ENCODE measurements at places on chromosomes 5 and 9.

DNA sequence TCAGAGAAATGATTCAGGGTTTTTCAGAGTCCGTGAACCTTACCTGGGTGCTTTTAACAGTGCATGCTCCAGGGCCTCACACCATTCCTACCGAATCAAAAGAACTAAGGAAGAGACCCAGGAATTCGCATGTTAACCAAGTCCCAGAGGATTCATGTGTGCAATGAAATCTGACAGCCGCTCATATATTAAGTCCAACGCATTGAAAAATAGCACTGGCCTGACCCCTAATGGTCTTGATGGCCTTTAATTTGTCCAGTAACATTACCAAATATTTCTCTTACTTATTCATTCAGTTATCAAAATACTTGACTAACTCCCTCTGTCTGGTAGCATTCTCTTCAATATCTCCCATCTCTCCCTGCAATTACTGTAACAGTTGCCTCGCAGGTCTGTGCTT, 55.0 kb upstream of the MARCHF11 start:
- DNase-seq: no peak

DNA sequence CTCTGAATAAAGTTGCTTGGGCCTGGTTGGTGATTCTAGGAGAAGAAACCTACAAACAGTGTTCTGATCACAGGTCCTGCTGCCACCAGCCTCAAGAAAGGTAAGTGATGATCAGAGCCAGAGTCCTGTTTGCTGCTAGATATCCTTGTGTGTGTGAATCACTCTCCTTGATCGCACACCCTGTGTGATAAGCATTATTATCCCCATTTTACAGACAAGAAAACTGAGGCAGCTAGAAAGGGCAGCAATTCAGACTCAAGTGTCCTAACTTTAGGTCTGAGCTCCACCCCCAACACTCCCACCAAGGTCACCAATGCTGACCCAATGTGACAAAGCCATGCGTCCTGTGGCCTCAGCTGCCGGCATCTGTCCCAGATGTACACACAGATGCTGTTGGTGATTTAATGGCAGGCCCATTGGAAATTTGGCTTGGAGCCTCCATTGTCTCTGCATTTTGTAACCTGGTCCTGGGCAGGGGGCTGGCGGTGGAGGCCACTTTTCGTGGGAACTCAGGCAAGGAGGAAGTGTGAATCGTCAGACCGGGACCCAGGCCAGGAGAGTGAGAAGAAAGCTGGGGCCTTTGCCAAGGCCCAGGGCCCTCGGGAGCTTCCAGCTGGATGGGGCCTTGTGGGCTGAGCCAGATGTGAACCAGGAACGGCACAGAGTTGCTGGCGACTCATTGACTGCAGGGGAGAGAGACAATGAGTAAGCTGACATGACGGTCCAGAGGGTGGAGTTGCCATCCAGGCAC, 29.8 kb upstream of the GGTA1 start:
- DNase-seq: no peak

DNA sequence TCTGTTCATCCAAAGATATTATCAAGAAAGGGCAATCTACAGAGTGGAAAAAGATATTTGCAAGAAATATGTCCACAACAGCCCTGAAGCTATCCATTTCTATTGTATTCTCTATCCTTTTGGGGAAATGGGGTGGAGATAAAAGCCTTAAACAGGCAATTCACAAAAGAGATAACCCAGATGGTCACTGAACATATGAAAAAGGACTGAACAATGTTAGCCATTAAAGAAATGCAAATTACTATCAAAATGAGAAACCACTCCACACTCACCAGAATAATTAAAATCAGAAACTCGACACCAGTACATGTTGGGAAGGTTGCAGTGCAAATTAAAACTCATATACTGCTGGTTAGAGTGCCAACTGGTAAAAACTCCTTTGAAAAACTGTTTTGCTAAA, 955.2 kb upstream of the DMAC1 start:
- no peak for DNase-seq

DNA sequence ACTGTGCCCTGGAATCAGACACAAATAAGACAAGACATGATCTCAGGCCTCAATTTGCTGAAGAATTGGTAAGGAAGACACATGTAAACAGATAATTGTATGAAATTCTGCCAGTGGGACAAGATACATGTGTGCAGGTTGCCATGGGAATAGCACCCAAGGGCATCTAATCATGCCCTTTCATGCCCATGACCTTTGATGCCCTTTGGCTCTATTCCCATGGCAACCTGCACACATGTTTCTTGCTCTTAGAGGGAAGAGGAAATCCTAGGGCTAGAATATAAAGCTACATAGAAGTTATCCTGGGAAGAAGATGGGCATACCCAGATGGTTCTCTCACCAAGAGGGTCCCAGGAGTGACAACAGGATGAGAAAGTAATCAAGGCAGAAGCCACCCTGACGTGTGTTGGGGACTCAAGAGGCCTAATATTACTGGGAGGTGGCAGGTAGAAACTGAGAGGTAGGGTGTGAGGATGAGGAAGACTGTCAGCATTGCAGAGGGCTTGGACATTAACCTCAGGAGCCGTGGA, 34.4 kb downstream of the P4HA2 start:
- no peak for DNase-seq

DNA sequence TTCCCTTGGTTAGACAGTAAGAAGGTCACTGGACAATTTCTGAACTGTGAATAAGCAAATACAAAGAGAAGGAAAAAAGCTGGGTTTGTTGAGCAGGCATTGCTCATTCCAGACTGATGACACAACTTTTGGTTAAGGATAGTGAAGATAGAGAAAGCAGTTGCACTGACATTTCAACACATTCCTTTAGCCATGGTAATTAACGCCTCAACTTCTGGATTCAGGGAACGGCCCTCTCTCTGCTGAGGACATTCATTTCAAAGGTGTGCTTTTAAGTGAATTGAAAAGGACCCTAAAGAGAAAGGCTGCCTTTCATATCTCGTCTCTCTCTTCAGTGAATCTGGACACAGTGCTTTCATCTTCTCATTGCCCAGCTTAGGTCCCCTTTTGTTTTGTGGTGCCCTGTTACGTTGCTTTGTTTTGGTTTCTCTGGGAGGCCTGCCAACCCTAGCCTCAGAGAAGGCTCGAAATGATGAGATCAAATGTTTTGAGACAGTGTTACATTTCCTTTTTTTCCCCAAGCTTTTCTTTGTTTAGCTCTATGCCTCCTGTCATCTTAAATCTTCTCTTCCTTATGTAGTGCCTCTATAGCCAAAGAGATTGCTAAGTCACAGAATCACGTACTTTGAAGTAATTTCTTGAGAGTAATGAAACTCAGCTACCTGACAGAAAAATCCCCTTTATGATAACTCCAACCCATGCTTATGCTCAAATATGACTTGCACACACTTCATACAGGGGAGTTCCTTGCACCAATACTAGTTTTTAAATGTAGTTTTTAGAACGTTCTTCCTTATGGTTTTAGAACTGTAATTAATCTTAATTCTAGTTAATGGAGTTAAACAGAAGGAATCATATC, 94.4 kb upstream of the IFNE start:
- no peak for DNase-seq

- no peak for DNase-seq
These were observed 14.6 kb downstream of the PAEP start for GRCh38 chr9:135575995-135576631.

- no peak for DNase-seq
These were observed 187.6 kb upstream of the DMRT1 start for GRCh38 chr9:653856-654387.

GRCh38 chr5:168156170-168156569, 135.3 kb upstream of the WWC1 start:
- DNase-seq: no peak

- DNase-seq: no peak
These were observed 12.0 kb upstream of the IFNA1 start for GRCh38 chr9:21428235-21428634.

GRCh38 chr9:83583151-83584014, 39.6 kb upstream of the IDNK start:
- DNase-seq: peak; percentile 63

DNA sequence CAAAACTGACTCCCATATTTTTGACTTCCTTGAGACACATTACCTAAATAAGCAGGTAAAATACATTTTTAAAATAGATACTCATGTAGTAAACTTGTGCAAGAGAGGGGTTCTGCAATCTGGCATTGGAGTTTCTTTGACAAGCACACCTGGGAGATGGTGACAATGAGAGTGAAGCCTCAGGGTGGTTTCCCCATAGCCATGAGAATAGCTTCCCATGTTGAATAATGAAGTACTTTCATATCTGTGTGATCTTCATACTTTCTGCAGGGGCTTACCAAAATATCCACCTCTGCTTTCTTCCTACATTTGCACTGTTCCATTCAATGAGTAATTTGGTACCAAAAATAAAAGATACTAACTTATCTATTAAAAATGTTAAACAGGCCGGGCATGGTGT, 44.7 kb upstream of the VCAN start:
- no peak for DNase-seq

DNA sequence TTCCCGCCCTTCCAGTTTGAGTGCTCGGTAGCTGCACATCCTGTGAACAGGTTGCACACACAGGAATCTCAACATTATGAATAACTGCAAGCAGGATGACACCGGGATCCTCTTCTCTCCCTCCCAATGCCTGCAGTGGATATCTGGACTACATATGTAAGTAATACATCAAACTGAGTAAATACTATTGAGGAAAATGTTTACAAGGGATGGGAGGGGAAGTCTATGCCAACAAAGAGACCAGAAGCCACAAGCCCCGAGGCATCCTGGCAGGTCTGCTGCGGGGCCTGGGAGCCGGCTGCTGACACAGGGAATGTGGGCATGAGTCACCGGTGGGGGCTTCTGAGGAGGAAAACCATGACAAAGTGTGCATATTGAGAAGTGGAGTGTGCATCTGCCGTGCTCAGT, 8.6 kb upstream of the ANKRD33B start:
- no peak for DNase-seq

DNA sequence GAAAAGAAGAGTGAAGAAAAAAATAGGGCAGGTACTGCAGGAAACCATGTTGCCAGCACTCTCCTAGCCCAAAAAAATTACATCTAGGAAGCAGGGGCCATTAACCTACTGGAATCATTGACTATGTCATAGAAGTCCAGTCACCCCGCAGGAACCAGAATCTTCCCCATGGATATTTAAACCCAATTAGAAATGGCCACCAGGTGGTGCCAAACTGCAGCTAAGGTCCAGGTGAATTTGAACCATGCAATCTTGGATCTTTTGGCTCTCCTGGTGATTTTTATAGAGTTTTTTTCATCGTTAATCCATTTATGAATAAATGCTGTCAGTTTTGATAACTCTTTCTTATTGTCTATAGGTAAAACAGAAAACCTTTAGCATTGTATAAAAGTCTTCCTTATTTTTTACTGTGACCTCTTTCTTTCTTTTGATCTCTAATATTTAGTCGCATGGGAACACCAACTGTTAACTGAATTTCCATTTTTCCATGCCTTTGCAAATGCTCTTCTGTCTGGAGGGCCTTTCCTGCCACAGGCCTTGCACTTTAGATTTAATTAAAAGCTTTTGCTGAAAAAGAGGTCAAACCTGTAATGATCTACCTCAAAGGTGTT, 147.5 kb upstream of the FGF10 start:
- peak; percentile 39 for DNase-seq

DNA sequence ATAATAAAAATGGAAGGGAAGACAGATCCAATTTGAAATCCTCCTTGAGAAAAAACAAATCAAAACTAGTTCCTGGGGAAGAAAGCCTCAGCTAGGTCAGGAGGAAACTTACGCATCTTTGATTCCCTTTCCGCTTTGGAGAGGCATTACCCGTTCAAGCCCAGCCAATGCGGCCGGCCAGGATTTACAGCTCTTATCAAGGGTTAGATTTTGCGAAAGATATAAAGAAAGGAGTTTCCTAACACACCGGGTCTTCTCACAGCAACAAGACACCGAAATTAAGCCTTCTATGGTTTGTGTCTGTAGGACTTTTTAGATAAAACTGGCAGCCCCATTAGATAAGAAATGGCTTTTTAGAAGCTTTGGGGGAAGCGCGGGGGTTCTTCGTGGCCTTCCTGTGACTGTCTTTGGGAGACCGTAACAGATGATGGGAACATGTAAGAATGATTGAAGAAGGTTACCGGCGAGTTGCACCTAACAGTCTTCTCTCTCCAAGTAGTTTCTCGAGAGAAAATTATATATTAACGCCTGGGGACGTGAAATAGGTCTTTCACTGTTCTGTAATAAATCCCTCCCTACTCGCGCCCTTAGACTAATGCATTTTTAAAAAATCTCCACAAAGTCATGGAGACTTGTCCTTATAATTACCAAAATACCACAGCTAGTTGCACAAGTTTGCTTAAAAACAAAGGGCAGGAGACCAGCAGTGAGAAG, 1.3 kb upstream of the ISL1 start:
- no peak for DNase-seq

DNA sequence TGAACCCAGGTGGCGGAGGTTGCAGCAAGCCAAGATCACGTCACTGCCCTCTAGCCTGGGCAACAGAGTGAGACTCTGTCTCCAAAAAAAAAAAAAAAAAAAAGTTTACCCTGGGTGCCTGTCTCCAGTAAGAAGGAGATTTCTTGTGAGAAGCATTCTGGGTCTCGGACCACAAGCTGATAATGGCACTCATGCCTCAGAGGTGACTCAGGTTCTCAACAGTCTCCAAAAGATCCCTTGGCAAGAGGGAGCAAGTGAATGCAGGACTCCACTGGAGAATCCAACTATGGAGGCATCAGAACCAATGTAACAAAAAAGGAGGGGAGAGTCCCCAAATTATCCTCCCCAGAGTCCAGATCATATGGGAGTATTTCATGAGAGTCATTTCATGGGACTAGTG, 106.0 kb upstream of the LRRTM2 start:
- DNase-seq: peak; percentile 43

DNA sequence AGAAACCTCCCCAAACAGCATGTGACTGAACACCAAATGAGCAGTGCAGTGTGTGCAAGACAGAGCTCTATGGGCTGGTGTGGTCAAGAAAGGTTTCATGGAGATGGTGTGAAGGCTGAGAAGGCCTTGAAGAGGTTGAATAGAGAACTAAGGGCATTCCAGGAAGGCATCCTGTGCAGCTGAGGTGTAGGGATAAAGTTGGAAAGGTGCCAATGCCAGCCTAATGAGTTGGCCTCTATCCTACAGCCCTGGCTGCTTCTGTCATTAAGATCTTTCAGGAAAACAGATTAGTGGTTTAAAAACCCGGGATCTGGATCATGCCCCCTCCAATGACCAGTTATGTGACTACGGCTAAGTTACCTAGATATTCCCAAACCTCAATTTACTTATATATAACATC, 4.0 kb downstream of the HDAC3 start:
- no peak for DNase-seq

DNA sequence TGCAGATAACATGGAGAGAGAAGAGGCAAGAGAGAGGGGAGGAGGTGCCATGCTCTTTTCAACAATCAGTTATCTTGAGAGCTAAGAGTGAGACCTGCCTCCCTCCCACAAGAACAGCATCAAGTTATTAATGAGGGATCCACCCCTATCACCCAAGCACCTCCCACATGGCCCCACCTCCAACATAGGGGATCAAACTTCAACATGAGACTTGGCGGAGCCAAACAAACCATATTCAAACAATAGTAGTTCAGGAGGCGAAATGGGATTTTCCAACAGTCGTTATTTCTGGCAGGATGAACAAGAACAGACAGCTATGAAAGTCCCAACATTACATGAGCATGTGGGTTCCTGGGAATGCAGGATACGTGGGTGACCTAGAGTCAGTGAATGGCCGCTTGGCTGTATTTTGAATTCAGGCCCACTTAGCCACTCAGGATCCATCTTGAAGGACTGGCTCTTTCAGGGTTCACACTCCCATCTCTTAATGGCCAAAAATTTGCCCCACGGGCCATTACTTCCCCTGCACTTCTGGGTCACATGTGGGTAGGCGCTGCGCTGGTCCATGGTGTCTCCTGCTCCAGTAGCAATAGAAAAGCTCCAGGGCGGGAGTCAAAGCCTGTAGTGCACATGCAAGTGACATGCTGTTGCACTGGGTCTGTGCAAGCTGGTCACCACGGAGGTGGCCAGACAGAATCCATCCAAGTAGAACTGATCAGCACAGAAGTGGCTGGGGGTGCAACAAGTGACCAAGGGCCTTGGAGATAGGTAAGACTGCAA, 7.1 kb upstream of the FAF2 start:
- DNase-seq: peak; percentile 61
